SHP77 (cell line): ENCODE measurements at places on chromosomes 1 and 21.

DNA sequence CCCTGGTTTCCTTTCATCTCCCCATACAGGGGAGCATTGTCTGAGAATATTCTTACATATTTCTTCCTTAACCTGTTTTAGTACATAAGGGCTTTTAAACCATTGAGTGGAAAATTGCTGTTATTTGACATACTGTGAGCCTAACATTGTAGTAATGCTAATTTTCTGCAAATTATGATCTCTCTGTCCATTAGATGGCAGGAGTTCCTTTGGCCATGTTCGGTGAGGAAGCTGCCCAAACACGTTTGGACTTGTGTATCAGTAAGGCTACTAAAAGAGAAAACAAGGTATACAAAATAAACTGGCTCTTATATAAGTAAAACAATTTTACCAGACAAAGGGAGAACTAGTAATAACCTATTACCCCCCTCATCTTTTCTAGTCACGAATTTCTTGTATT is 29.2 kb downstream of the CDC7 start:
- DNase-seq = peak; percentile 4

- peak; percentile 58 for DNase-seq
Observed at GRCh38 chr1:18234790-18235242, 127.2 kb downstream of the IGSF21 start.

- no peak for DNase-seq
Observed at GRCh38 chr1:2195785-2196184, 1.2 kb upstream of the FAAP20 start.

GRCh38 chr1:10070206-10070605 is 37.4 kb downstream of the UBE4B start:
- DNase-seq = no peak

- no peak for DNase-seq
Observed at GRCh38 chr1:2068951-2069350, 18.7 kb downstream of the PRKCZ start.

DNA sequence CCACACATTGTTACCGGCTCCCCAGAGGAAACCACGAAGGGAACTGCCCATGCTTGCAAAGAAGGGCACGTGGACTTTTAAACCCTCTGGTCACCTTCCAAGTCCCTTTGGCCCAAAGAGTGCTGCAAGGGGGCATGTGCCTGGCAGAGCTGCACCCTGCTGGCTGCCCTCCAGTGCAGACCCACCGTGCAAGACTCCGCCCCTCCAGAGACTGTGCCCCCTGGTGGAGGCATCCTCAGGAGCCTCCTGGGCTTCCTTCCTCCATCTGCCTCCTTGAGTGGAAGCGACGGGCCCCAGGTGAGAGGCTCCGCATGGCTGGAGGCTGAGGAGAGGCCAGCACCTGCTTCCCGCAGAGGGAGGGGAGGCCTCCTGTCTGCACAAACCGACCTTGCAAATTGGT is 100.6 kb downstream of the CRYAA start:
- no peak for DNase-seq

DNA sequence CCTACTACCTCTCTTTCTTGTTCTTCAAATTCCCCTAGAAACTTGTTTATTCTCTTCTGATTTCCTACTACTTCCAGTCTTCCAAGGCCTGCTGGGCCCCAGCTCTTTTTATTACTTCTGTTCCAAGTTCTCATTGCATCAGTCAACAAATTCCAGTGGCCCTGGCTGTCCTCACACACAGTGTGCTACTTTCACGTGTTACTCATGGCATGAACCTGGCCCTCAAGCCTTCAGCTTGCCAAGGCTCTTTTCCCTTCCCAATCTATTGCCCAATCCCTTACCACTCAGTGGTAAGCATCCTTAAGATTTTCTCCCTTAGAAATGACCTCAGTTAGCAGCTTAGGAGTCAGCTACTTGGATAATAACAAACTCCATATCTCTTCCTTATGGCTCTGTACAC is 613.5 kb downstream of the LMO4 start:
- no peak for DNase-seq

- no peak for DNase-seq
Observed at GRCh38 chr1:160128636-160129035, 13.1 kb downstream of the ATP1A2 start.

DNA sequence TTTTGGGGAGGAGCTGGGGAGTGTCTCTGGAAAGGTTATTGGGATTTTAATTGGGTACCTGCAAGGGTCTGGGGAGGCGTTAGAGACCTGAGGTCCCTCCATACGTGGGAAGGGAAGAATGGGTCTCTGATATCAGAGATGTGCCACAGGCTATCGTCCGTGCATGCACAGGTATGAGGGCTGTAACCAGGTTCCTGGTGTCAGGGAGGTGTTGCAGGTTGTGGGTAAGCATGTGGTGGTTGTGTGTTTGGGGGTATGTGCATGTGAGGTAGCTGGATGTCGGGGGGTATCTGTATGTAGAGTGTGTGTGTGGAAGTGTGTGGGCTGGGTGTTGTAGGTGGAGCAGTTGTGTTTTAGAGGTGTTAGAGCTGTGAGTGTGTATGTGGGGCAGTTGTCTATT is 8.3 kb downstream of the AHDC1 start:
- DNase-seq = no peak

DNA sequence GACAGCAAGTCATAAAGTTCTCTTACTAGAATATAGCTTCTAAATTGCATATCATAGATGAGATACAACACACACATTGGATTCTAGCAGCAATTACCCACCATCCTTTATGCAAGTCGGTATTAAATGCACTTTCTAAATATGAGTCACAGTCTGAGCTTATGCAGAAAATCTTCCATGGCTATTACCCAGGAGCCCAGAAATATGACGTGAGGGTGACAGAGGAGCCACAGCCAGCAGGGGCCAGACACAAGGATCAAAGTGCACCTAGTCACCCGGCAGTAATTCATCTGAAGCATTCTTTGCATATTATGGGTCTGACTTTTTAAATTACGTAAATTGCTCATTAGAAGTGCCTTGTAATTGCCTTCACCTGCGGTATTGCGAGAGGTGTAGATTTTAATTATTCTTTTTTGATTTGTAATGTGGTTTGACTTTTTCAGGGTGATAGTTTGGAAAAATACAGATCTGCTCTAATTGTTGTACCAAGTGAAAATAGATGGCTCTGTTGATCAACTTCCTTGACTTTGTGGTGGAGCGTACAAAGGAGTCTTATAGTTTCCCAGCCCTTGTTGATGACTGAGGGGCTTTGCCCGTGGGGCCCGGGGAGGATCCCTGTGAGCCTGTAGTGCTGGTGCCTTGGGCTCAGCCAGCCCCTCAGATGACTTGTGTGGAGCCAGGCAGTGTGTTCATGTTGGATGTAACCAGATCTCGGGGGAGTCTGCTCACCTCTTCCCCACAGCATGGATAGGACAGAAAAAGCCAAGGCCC is 470.0 kb upstream of the VAMP3 start:
- DNase-seq = peak; percentile 35

GRCh38 chr1:168653567-168653966 is 75.4 kb downstream of the DPT start:
- no peak for DNase-seq

DNA sequence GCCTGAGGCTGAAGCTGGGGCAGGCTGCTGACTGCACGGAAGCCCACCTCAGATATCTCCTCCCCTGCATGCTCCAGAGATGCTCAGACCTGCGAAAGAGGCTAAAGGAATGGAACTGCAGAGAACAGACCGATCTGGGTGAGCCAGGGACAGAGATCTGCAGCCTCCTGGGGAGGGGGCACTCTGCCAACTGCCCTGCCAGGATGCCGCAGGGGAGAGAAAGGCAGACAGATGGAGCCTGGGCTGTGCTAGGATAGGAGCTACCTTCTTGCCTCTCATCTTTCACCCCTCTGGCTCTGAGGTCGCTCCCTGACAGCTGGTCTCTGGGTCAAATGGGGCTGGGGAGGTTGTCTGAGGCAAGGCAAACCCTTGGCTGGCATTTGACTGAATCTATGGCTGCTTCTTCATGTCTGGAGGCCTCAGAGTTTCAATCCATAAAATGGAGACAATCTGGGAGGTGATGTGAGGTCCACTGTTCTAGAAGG is 238.2 kb downstream of the GRIK3 start:
- DNase-seq = no peak

- no peak for DNase-seq
Observed at GRCh38 chr1:12556368-12556930, 61.6 kb downstream of the DHRS3 start.

- no peak for DNase-seq
Observed at GRCh38 chr1:239982762-239983161, 108.9 kb upstream of the FMN2 start.

- no peak for DNase-seq
Observed at GRCh38 chr1:156906206-156906906, 12.8 kb downstream of the PEAR1 start.

GRCh38 chr1:11645670-11646265 is 8.5 kb downstream of the FBXO2 start:
- DNase-seq = peak; percentile 70

- no peak for DNase-seq
Observed at GRCh38 chr1:40659649-40659947, 5.9 kb downstream of the RIMS3 start.

GRCh38 chr1:58754683-58755467 is 29.0 kb downstream of the JUN start:
- no peak for DNase-seq

DNA sequence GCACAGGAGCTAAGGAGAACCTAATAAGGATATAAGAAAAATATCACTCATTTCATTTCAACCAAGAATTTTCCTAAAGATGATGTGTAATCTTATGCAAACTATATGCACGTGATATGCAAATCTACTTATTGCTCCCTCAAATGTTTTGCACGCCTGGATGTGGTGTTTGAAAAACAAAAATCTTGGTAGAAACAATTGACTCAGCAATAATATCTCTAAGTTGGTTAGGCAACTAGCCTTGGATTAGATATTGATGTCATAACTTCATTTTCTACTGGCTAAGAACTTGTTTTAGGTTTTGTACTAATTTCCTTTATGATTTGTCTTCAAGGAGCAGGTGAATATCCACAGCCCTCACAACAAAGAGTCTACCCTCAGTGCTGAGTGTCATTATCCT is 164.6 kb downstream of the TM2D1 start:
- no peak for DNase-seq

DNA sequence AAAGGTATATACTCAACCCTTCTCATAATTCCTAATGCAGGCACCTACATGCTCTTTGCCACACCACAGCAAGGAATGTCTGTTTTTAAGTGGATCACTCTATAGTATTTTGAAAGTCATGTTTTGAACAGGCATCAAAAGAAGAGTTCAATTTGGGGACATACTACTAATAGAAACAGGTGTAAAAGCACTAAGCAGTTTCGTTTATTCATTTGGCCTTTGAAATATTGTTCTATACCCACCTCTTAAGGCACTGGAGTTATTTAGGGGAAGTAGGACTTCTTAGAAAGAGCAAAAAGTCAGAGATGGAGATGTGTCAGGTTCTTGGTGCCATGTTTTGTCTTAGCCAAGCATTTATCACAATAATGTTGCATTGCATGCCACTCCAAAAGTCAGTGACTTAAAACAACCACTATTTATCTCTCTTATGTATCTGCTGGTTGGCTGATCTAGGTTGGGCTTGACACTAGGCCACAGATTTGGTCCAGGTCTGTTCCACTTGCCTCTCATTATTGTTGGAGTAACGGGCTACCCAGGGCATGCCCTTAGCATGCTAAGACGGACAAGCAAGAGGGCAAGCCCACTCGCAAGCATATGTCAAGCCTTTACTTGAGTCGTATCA is 107.5 kb downstream of the RGL1 start:
- no peak for DNase-seq

DNA sequence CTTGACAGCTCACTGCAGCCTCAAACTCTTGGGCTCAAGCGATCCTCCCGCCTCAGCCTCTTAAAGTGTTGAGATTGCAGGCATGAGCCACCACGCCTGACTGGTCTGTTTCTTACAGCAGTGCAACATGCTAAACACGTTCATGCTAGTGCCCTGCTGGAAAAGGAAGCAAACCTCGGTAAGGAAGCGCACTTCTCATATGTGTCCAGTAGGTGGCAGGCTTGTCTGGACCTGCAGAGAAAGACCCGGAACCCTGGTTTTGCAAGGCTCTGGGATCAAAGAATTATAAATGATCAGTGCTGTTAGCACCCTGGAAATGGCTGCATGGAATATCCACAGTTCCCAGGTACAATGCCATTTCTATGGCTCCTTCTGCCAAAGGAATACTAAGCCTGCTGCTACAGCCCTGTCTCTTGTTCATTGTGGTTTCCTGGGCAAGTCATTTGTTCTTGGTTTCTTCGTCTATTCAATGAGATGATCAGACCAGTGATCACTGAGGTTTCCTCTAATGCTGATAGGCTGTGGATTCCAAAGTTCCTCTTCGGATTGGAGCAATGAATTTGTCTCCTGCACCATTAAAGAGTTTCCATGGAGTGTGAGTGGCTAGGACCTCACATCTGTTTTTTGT is 15.9 kb downstream of the RNU5D-1 start:
- DNase-seq = peak; percentile 55

DNA sequence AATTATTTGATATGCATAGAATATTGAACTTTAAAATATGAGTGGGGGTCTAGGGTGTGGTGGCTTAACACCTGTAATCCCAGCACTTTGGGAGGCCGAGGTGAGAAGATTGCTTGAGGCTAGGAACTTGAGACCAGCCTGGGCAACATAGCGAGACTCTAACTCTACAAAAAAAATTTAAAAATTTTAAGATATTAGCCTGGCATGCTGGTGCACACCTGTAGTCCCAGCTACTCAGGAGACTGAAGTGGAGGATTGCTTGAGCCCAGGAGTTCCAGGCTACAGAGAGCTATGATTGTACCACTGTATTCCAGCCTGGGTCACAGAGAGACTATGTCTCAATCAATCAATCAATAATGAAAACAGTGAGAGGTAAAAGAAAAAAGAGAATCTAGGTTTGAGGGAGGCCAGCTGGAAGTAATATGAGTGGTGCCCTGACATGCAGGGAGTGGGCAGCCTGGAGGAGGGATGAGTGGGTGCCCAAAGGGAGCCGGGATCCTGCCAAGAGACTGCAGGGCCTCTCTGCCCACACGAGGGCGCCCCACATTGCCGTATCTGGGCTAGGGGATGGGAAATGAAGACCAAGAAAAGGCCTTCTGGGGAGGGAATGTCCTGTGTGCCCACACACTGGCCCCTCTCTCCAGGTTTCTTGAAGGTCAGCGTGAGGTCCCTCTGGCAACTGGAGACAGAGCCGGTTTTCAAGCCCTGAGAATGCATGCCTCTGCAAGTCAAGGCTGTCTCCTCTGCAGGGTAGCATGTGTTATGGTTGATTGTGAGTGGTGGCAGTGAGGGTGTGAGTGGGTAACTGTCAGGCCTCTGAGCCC is 93.9 kb upstream of the PPM1J start:
- peak; percentile 41 for DNase-seq

- no peak for DNase-seq
Observed at GRCh38 chr1:17687145-17687544, 68.0 kb upstream of the ACTL8 start.

DNA sequence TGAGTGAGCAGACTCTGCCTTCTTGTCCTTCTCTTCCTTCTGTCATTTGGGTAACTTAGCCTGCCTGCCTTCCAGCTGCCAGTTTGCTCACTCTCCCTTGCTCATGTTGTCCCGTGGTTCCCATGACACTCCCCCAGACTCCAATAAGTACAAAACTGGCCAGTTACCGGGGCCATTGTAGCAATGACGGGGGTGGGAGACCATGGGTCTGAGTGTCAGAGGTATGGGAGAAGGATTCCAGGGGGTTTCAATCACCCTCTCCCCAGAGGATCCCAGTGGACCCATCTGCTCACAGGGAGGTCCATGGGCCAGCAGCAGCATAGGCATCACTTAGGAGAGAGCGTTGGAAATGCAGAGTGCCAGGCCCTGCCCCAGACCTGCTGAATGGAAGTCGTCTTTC is 51.3 kb downstream of the CAPN9 start:
- DNase-seq = no peak
